ENCODE measurements at places on chromosomes 7 and 10. TPM values are rescaled to one million over a fixed set of nuclear protein-coding genes. Genes with fewer than 3 reads are reported as not detected.

The GRM3 gene
- total RNA-seq: not detected

The TECPR1 gene
- 78.9 TPM for total RNA-seq

The HHEX gene
- not detected for total RNA-seq

The PEX1 gene
- total RNA-seq: 23.5 TPM

The GJD4 gene
- not detected for total RNA-seq

The PRF1 gene
- 165 TPM for total RNA-seq

The ENTPD1 gene
- total RNA-seq: 10.9 TPM

The PNLIPRP2 gene
- total RNA-seq: not detected

The EPO gene
- total RNA-seq: 0.22 TPM

The PAPOLB gene
- total RNA-seq: not detected
